Ascending aorta (tissue), 2 donors: ENCODE measurements at places on chromosomes 2 and 18. TPM values are rescaled to one million over a fixed set of nuclear protein-coding genes. Genes with fewer than 3 reads are reported as not detected.
A peak's percentile ranks its signal among the peaks of the same experiment; 100 is the strongest.

CCDC68 gene
- 15.8 TPM for total RNA-seq

DNA sequence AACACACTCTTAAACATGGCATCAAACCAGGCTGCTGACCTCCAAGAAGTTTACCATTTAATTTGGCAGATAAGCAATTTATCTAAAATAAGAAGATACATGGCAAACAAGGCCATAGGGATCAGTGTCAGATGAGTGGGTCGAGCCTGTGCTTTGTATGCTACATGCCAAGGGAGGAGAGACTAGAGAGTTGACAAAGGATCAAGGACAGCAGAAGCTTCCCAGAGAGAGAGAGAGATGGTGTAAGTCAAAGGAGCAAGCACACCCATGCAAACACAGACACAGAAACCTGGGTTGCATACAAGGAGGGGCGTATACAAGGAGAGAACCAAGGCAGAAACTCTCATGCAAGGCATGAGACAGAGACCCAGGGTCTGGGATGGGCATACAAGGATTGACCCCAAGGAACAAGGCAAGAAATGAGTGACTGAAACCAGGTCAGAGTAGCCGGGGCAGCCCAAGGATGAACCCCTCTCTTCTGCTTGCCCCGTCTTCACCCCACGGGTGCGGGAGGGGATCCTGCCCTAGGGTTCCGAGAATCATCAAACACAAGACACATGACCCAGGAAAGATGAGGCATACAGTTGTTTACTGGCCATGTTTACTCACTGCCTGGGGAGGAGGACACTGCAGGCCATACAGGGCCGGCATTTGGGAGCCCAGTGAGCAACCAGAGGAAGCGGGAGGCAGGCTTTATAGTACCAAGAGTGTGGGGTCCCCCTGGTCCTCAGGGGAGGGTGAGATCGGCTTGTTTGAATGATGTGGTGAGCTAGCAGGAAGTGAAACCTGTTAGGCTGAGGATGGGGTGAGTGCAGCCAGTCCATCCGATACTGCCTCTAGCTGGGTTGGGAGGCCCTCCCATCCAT, 529.2 kb upstream of the ID2 start:
- H3K4me3 ChIP-seq = no peak overlapping the region
- no peak overlapping the region for H3K27ac ChIP-seq
- H3K27me3 ChIP-seq = no peaks in the 10 kb centered on the region
- no peaks in the 10 kb centered on the region for H3K36me3 ChIP-seq

ANKRD44 gene
- 66.3 TPM for total RNA-seq

- peak within 1 kb of the TSS; percentile 77 for H3K4me3 ChIP-seq
- peak within 1 kb of the TSS; percentile 100 for H3K27ac ChIP-seq
- DNase-seq = peak; percentile 49
- H3K27me3 ChIP-seq = no peaks in the 10 kb centered on the region
Observed at GRCh38 chr18:11908182-11909060, at the start of gene MPPE1. Gene MPPE1 (minus strand): TSS chr18:11908317. CDS start chr18:11897264, 11,053 bp downstream.

ERFE gene
- total RNA-seq = 3.3 TPM

DSG4 gene
- total RNA-seq = not detected

DNA sequence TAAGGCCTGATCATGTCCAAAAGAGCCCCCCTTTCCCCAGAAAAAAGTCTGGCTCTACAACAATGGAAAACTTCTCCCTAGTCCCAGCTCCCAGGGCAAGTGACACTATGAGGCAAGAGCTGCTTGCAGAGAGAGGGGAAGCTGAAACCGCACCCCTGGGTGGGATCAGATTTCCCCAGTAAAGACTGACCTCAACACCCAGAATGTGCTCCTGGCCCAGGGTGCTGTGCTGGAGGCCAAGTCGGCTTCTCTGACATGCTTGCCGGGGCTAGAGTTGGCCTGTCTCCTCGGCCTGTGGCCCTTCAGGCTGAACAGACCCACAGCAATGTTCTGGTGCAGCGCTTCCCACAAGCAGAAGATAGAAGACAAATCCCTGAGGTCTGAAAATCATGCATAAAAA, 18.4 kb upstream of the ST8SIA3 start:
- no peaks in the 10 kb centered on the region for H3K36me3 ChIP-seq
- no peak overlapping the region for H3K27ac ChIP-seq
- DNase-seq = no peak
